WERI-Rb-1 (cell line): ENCODE measurements at places on chromosomes 11 and 22.

- DNase-seq, result no peak
These were observed 14.0 kb downstream of the GALNT18 start for GRCh38 chr11:11607772-11608171.

- DNase-seq, result no peak
These were observed 487.0 kb downstream of the TBC1D22A start for GRCh38 chr22:47249370-47249928.

DNA sequence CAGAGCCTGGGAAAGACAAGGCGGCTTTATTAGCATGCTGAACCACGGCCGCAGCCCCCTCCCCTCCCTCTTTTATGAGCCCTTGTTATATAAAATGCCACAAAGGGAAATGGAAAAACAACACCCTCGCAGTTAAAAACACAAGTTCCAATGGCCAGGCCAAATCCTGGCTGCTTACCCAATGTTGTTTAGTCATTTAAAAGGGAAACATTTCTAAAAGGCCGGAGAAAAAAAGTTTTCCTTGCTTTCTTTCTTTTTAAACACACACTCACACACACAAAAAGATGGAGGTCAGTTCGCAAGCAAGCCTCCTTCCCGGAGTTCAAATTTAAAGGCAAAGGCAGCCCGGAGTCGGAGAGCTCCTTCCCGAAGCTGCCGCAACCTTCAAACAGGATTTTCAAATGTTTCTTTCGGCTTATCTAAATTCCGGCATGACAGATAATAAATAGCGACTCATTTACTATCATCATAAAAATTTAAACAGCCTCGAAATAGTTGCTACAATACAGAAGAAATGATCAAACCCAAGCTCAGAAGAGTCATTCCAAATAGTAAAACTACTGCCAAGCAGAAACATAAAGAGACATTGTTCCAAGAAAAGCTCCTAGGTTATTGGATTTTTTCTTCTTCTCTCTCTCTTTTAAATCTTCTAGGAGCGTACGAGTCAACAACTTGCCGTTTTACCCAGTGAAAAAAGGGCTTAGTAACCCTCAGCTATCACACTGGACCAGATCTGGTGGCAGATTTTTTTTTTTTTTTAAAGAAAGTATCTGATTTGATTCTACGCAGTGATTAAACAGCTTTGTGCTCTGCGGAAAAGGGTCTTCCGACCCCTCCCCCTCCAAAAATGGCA lies 3.5 kb downstream of the PHF21B start:
- DNase-seq, result no peak

DNA sequence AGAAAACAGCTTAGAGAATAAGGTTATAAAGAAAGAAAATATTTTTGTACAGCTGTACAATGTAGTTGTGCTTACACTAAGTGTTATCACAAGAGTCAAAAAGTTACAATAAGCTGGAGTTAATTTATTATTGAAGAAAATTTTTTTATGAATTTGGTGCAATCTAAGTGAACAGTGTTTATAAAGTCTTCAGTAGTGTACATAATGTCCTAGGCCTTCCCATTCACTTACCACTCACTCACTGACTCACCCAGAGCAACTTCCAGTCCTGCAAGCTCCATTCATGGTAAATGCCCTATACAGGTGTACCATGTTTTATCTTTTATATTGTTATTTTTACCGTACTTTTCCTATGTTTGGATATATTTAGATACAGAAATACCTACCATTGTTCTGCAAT lies 34.7 kb downstream of the GDPD4 start:
- DNase-seq, result no peak

DNA sequence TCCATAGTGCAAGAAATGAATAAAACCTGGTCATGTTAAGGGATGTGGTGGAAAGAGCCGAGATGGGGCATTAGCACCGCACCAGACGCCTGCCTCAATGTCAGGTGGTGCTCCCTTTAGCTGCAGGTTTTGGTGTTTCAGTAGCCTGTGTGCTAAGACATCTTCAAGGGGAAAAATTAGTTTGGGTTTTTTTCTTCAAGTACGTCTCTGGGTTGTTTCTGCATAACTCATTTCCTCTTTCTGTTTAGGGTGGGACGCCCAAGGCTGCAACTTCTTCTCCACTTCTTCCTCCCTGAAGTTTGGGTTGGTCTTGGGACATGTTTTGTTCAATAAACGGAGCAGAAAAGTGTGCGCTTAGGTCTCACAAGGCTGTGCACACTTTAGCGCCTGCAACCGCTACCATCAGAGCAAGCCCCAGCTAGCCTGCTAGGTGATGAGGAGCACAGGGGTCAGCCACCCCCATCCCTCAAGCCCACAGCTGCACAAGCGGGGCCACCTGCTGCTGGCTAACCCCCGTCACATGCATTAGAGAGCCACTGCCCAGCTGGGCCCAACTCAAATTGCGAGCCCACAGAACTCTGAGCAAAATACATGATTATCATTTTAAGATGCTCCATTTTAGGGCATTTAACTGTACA lies 1495.7 kb downstream of the TBC1D22A start:
- DNase-seq, result no peak

GRCh38 chr11:59818572-59818971 lies 8.0 kb upstream of the MRPL16 start:
- DNase-seq, result no peak

GRCh38 chr11:103434073-103434411 lies 324.8 kb downstream of the DYNC2H1 start:
- DNase-seq, result no peak

GRCh38 chr11:117117681-117118080 lies 19.5 kb upstream of the SIK3 start:
- no peak for DNase-seq

DNA sequence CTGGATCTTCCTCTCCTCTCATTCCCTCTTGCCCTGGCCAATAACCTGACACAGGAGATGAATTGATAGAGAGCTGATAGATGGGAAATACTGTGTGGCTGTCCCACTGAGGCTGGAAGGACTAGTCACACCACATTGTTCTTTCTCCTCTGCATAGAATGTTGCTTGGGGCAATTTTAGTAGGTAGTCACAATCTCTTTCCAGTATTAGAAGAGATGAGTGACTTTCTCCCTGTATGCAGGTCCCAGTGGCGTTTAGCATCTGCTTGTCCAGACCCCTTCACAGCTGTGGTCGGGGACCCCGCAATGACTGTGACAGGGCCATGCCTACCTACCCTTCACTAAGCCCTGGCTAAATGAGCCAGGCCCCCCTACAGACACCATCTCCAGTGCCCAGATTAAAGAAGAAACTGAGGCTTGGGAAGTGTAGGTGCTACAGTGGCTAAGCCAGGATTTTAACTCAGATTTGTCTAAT lies 24.0 kb upstream of the P2RY2 start:
- no peak for DNase-seq

- DNase-seq, result no peak
These were observed 279.3 kb upstream of the TENM4 start for GRCh38 chr11:79720115-79720514.

DNA sequence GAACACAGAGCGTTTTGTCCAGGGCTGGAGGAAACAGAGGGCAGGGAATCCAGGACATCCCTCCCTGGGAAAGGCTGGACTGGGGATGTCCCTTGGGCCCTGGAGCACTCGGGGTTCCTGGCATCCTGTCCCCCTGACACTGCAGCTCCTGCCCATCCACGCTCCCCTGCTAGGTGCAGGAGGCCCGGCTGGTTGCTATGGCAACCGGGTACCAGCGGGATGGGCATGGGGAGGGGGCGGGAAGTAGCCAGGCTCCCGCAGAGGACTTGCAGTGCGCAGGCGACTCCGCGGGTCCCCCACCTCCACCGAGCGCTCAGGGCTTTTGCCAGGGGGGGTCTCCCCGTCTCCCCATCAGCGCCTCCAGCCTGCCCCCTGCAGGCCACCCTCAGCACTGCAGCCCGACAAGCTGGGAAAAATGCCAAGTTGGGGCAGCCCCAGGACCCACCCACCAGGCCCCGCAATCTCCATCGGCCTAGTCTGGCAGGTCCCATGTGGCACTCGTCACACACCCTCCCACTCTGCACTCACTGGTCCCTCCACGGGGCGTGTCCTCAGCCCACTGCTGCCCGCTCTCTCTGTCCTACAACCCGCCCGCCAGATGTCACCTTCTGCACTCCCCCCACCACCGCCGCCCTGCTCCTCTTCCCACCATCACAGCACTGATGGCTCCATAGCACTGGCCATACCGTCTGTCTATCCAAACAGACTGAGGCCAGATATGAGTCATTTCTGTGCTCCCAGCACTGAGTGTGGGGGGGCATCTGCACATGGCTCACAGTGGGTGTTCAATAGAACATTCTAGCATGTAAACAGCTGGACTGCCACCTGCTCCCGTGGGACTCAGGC lies 31.5 kb downstream of the KIAA0930 start:
- peak; percentile 34 for DNase-seq

DNA sequence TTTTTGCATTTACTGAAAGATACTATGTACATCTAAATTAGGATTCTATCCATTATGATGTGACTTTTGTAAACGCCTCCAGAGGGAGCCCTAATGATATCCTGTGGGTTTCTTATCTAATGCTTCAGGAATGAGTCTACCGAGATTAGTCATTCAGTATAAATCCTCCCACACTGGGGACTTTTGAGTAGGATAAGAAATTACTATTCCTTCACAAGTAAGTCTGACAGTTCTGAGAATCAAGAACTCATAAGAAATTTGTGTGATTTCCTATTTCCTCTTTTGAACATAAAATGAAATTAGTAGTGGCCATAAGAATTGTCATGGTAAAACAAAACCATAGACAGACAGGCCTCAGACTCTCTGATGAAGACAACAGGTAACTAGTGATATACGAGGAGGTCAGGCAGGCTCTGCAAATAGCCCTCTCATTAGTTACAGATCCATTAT lies 10.0 kb upstream of the OR5M1 start:
- no peak for DNase-seq

GRCh38 chr22:44603767-44604166 lies 98.2 kb upstream of the PRR5 start:
- DNase-seq, result no peak

- DNase-seq, result no peak
These were observed 2.3 kb downstream of the CCDC85B start for GRCh38 chr11:65892661-65893317.

- DNase-seq, result no peak
These were observed 67.9 kb upstream of the PITPNB start for GRCh38 chr22:27986937-27987336.

DNA sequence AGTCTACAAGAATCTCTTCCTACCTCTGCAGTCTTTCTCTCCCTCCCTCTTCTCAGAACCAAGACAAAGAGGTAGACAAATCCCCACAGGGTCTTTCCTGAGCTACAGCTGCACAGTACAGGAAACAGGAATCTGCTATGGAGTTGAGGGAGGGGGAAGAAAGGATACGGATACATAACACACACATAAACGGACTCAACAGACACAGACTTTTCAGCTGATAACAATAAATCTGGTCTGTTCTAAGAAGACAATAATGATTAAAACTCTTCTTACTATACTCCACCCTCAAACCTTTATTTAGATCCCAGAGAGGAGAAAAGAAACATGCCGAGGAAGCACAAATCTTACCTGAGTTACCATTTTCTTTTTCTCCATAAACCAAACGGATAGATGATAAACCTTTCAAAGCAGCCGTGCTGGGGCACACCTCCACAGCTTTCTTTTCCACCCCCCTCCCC lies 122.2 kb downstream of the APOL5 start:
- DNase-seq, result peak; percentile 9

DNA sequence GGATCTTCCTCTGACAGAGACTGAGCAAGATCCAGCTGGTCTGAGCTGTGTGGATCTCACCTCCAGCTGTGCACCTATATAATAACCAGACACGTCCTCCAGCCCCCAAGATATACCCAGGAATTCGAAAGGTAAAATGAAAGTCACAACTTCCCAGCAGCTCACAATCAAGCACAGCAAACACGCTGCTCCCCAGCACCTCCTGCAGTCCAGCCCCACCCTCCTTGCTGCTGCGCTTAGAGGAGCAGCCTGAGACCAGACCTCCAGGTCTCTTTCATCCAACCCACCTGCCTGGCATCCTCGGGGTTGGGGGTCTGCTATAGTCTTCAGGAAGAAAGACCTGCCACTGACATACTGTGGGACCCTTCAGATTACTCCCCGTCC lies 3.0 kb upstream of the APOL4 start:
- DNase-seq, result no peak

DNA sequence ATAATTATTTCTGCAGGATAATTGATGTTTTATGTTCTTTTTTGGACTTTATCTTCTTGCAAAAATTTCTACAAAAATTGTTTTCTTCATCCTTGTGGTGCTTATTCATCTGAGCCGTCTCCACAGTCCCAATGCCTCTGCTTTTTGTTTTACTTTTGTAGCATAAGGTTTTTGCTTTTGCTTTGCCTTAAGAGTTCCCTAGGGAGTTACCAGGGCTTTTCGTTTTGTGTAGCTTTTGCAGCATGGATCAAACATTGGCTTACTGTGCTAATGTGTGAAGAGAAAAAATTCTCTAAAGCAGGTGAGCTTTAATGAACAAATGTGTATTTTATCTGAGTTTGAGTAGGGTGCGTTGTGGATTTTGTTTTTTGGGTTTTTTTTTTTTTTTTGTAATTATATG lies 11.8 kb downstream of the XBP1 start:
- DNase-seq, result no peak

DNA sequence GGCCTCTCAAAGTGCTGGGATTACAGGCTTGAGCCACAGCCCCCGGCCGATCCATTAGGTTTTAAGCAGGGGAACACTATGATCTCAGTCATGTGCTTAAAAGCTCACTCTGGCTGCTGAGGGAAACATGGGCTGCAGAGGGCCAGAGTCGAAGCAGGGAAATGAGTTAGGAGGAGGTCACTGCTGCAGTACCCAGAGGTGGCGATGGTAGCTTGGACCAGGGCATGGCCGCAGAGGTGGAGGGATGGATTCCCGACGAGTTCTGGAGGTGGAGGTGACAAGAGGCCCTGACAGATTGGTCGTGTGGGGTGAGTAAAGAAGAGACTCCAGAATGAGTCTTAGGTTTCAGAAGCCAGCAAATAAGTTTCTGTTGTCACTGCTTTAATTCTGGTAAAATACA lies 54.4 kb upstream of the INCENP start:
- DNase-seq, result no peak

GRCh38 chr11:44920451-44920850 lies 30.2 kb downstream of the TP53I11 start:
- no peak for DNase-seq

- DNase-seq, result no peak
These were observed 3.3 kb downstream of the TMEM121B start for GRCh38 chr22:17117890-17118289.

DNA sequence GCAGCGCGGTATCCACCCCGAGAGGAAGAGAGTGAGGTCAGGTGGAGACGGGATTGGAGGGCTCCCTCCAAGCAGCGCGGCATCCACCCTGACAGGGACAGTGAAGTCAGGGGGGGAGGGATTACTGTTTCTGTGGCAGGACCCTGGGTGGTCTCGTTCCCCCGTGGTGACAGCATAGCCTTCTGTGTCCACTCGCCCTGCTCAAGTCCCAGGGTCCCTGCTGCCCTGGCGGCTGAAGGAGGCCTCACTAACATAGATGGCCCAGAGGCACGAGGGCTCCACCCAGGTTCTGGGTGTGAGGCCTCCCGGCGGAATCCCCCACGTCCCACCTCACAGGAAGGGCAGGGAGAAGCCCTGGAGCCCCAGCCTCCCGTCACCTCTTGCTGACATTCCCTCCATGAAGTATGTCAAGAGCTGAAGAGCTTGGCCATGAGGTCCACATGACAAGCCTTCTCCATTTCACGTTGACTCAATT lies 636.1 kb downstream of the BRD1 start:
- DNase-seq, result no peak
